NCI-H2029 treated with DMSO at 0.1 percent for 48 hours (cell line): ENCODE measurements at places on chromosomes 6 and 20.

- no peak for DNase-seq
These were observed 3.2 kb upstream of the DYNLRB1 start for GRCh38 chr20:34512955-34513419.

DNA sequence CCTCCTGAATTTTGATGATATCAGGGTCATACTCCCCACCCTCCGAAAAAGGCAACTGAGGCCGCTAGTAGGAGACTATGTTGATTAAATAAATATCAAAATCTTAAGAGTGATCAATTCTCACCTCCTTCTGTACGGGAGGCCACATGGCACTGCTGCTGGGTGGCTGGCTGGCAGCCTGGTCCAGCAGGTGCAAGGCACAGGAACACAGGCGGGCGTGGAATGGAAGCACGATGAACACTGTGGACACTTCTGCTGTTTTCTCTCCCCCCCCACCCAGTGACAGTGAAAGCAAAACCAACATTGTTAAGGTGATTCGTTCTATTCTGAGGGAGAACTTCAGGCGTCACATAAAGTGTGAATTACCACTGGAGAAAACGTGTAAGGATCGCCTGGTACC, 9.7 kb upstream of the CLDN20 start:
- peak; percentile 42 for DNase-seq

GRCh38 chr6:7787137-7787608, 61.3 kb downstream of the BMP6 start:
- no peak for DNase-seq

GRCh38 chr6:12404651-12405050, 114.5 kb downstream of the EDN1 start:
- no peak for DNase-seq

DNA sequence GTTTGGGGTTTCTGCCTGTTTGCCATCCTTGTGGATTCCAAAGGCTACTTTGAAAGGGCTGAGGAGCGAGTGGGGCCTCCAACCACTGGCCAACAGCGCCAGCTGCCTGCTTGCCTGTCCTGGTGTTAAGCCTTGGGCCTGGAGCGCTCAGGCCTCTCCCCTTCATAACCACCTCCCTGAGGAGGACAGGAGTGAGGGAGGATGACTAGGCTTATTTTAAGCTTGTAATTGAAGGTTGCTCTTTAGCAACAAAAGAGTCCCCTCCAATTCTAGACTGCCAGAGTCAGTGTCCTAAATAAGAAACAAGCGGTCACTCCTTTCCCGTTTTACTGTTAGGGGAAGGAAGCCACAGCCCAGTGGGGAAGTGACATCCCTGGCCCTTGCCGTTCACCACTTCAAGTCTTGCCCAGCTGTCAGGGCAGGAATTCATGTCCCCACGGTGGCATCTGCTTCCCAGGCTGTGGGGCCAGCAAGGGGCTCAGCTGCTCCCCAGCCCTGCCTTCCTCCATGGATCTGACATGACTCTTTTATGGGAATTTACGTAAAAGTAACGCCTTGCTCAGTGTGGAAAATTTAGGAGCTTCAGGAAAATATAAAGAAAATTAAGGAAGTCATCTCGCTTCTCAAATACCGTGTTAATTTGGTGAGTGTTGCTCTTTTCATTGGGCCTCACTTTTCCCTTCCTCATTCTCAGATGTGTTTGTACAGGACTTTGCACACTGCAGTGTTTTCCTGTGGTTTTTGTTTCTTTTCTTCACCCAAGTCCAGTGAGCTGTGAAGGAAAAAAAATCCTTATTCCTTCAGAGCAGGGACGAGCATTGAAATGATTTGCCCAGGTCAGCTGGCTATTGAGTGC, 57.8 kb downstream of the SSR1 start:
- no peak for DNase-seq

- DNase-seq, result no peak
These were observed 10.5 kb downstream of the SOX4 start for GRCh38 chr6:21604081-21604480.

GRCh38 chr20:4836935-4837334, 115.2 kb downstream of the PRND start:
- no peak for DNase-seq

- DNase-seq, result no peak
These were observed 586.3 kb downstream of the HTR1B start for GRCh38 chr6:76876922-76877553.

DNA sequence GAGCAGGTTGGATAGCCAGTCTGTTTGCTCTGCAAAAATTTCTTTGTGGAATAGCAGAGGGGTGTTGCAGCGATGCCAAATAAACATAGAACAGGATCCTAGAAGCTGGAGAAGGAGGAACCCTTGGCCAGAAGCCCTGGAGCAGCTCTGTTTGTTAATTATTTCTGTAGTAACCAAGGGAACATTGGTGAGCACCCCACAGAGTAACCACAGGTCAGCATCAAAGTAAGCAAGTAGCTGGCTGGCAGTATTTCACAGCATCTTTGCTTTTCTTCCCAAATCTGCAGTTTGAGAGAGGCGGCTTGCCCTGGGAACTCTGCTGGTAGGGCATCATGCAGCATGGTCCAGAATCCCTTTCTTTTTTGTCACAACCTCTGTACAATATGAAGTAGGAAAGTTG, 12.7 kb upstream of the APMAP start:
- DNase-seq, result peak; percentile 60
